ENCODE measurements at places on chromosomes 13 and 19. TPM values are rescaled to one million over a fixed set of nuclear protein-coding genes. Genes with fewer than 3 reads are reported as not detected.

- DNase-seq = no peak
Measured at GRCh38 chr13:99404005-99404755, 97.0 kb upstream of the GPR183 start.

DNA sequence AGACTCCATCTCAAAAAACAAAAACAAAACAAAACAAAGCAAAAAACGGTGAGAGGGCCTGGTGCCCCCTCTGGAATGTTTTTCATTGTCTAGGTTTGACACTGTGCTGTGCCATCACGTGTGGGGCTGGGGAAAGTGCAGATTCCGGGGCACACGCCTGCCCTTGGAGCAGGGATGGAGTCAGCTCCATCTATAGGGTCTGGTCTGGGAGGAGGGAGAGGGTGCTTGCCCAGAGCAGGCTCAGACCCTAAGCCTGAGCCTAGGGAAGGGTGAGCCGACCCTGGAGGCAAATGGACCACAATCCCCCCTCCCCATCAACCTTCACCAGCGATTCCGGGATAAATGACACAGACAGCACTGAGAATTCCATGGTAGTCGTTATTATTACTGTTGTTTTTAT is 10.9 kb upstream of the ZBTB32 start:
- no peak for DNase-seq

- DNase-seq = no peak
Measured at GRCh38 chr13:38664906-38665305, 22.0 kb upstream of the FREM2 start.

DNA sequence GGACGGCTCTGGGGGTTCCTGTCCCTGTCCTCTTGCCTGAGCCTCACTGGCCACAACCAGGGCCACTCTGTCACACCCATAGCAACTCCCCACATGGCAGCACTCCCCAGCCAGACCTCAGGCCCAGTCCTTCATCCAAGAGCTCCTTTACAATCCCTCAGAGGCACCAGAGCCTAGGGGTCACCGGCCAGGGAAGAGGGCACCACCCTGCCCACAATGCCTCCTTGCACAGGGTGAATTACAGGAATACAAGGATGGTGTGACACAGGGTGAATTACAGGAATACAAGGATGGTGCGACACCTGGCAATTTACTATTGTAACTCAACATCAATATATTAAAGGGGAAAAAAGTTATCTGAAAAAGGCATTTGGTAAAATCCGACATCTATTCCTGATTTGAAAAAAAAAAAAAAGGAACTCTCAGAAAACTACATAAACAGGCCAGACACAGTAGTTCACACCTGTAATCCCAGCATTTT is 16.5 kb downstream of the MIER2 start:
- DNase-seq = no peak

DNA sequence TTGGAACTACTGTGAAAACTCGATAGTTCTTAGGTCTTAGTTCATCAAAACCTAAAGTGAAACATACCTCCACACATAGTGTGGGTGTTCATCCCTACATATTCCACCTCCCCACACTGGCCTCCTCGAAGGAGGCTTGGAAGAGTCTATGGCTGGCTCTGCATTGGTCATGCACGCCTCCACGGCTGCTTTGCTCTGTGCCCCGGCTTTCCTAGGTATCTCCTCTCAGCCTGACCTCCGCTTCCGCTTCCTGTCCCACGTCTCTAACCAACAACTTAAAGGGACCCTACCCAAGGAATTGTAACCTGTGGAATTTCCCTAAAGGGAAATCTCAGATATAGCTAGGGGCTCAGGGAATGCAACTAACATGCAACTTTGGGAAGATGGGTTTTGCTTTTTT is 79.7 kb upstream of the MBNL2 start:
- no peak for DNase-seq

- DNase-seq = no peak
Measured at GRCh38 chr19:4987256-4987655, 18.3 kb downstream of the KDM4B start.

- DNase-seq = no peak
Measured at GRCh38 chr19:13920940-13921747, 15.1 kb downstream of the CC2D1A start.

GRCh38 chr13:40446365-40446764 is 220.1 kb downstream of the FOXO1 start:
- no peak for DNase-seq

GRCh38 chr13:71871176-71871754 is 4.3 kb upstream of the DACH1 start:
- DNase-seq = no peak

DNA sequence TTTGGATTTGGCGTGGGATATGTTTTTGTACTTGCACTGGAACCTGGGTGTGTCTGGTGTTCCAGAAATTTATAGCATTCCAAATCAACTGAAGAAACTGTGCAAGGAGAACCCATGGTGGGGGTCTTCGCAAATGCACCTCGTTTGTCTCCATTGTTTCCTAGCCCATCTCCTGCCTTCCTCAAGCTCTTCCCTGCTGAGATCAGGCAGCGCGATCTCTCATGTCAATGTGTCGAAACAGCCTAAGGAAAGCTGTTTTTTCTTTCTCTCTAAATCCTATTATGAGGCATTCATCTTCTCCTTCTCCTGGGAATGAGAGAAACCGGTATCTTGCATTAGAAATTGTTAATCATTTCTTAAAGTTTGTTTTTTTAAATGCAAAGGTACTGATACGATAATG is 131.0 kb downstream of the KLF5 start:
- no peak for DNase-seq

- DNase-seq = peak; percentile 64
Measured at GRCh38 chr19:14432791-14433553, at the start of gene PKN1. Gene PKN1 (plus strand): TSS chr19:14433306. CDS start chr19:14433522, 216 bp downstream.

DNA sequence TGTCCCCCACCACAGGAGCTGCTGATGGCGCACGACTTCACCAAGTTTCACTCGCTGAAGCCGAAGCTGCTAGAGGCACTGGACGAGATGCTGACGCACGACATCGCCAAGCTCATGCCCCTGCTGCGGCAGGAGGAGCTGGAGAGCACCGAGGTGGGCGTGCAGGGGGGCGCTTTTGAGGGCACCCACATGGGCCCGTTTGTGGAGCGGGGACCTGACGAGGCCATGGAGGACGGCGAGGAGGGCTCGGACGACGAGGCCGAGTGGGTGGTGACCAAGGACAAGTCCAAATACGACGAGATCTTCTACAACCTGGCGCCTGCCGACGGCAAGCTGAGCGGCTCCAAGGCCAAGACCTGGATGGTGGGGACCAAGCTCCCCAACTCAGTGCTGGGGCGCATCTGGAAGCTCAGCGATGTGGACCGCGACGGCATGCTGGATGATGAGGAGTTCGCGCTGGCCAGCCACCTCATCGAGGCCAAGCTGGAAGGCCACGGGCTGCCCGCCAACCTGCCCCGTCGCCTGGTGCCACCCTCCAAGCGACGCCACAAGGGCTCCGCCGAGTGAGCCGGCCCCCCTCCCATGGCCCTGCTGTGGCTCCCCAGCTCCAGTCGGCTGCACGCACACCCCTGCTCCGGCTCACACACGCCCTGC is 4.4 kb upstream of the NOP53 start:
- DNase-seq = no peak

DNA sequence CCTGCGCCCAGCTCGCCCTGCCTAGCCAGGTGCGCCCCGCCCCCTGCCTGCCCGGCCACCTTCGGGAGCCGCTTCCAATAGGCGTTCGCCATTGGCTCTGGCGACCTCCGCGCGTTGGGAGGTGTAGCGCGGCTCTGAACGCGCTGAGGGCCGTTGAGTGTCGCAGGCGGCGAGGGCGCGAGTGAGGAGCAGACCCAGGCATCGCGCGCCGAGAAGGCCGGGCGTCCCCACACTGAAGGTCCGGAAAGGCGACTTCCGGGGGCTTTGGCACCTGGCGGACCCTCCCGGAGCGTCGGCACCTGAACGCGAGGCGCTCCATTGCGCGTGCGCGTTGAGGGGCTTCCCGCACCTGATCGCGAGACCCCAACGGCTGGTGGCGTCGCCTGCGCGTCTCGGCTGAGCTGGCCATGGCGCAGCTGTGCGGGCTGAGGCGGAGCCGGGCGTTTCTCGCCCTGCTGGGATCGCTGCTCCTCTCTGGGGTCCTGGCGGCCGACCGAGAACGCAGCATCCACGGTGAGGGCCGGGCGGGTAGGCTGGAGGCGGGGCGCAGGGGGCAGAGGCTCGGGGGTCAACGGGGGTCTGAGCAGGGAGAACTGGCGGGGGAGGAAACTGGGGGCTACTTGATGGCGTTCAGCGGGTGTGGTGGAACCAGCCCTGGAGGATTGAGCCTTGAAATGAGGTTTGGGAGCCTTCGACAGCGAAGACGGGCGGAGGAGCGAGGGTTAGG is at the start of gene SPINT2:
Gene SPINT2 (plus strand): TSS at position 88 of the 727 bp plus-strand sequence. CDS start 320 bp downstream, at position 408.
- peak; percentile 89 for DNase-seq

DNA sequence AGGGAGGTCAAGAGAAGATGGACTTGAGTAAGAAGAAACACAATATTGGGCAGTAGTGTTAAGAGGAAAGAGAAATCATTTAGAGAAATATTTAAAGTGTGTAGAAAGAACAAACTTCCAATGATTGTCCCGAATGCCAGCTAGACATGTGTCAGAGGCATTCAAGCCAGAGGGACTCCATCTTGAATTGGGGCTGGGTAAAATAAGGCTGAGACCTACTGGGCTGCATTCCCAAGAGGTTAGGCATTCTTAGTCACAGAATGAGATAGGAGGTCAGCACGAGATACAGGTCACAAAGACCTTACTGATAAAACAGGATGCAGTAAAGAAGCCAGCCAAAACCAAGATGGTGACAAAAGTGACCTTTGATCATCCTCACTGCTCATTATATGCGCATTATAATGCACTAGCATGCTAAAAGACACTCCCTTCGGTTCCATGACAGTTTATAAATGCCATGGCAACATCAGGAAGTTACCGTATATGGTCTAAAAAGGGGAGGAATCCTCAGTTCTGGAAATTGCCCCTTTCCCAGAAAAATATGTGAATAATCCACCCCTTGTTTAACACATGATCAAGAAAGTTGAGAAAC is 127.0 kb upstream of the IPO5 start:
- DNase-seq = no peak

GRCh38 chr19:47464675-47465419 is 6.8 kb downstream of the SLC8A2 start:
- DNase-seq = no peak

- no peak for DNase-seq
Measured at GRCh38 chr19:17602872-17603510, 47.5 kb downstream of the COLGALT1 start.

- DNase-seq = no peak
Measured at GRCh38 chr13:47327861-47328260, 431.0 kb upstream of the HTR2A start.

GRCh38 chr19:7228935-7229541 is 65.2 kb downstream of the INSR start:
- DNase-seq = no peak

DNA sequence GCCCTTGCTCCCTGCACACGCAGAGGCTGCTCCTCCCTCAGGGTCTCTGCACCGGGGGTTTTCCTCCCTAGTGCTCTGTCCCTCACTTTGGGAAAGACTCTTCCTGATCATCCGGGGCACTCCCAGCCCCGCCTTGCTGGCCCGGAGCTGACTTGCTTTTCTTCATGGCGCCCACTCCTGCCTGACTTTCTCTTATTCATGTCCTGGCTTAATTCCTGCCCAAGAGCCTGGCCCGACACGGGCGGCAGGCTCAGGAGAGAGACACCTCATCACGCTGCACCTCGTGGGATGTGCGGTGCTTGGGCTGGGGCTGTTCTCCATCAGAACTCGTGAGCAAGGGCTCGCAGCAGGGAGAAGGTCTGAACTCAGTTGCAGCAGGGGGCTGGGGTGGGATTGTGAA is 11.8 kb upstream of the PLA2G4C start:
- no peak for DNase-seq

GRCh38 chr19:46618670-46619231 is 6.1 kb downstream of the PTGIR start:
- DNase-seq = no peak

DNA sequence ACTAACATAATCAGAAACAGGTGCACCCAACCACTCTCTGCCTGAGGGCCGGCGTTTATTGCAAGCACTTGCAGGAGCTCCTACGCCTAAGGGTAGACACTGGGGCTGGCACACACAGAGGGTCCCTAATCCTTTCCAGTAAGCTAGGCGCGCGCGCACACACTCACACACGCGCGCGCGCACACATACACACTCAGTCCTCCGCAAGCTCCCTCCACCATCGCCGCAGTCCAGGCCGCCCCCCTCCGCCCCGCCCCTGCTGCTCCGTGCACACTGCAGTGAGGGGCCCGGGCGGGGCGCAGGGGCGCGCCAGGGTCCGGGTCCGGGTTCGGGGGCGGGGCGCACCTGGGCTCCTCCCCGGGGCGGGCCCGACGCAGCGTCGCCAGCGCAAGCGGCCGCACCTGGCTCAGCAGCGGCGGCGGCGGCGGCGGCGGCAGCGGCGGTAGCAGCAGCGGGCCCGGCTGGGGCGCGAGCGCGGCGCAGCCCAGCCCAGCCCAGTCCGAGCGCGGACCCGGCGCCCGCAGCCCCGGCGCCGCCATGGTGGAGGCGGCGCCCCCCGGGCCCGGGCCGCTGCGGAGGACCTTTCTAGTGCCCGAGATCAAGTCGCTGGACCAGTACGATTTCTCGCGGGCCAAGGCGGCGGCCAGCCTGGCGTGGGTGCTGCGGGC is at the start of gene CAMSAP3:
Gene CAMSAP3 (plus strand): TSS at position 398 of the 668 bp plus-strand sequence. CDS start 140 bp downstream, at position 538.
- peak; percentile 90 for DNase-seq

- peak; percentile 59 for DNase-seq
Measured at GRCh38 chr19:14347999-14348889, 33.0 kb upstream of the ADGRE5 start.

MAG gene
- total RNA-seq = 1.7 TPM

ACER1 gene
- not detected for total RNA-seq

ZNF208 gene
- not detected for total RNA-seq

ZNF274 gene
- 26.1 TPM for total RNA-seq

ATXN8OS gene
- total RNA-seq = not detected

PEX11G gene
- 5.5 TPM for total RNA-seq

PNMA8C gene
- total RNA-seq = 0.19 TPM

FUT2 gene
- total RNA-seq = 2.4 TPM

TMIGD2 gene
- not detected for total RNA-seq

CGB2 gene
- total RNA-seq = not detected

CD79A gene
- total RNA-seq = 0.78 TPM

FFAR2 gene
- total RNA-seq = 1.9 TPM

Measured in progenitor cell of endocrine pancreas (in vitro differentiated cells).